ENCODE measurements at places on chromosomes 2 and 18.

DNA sequence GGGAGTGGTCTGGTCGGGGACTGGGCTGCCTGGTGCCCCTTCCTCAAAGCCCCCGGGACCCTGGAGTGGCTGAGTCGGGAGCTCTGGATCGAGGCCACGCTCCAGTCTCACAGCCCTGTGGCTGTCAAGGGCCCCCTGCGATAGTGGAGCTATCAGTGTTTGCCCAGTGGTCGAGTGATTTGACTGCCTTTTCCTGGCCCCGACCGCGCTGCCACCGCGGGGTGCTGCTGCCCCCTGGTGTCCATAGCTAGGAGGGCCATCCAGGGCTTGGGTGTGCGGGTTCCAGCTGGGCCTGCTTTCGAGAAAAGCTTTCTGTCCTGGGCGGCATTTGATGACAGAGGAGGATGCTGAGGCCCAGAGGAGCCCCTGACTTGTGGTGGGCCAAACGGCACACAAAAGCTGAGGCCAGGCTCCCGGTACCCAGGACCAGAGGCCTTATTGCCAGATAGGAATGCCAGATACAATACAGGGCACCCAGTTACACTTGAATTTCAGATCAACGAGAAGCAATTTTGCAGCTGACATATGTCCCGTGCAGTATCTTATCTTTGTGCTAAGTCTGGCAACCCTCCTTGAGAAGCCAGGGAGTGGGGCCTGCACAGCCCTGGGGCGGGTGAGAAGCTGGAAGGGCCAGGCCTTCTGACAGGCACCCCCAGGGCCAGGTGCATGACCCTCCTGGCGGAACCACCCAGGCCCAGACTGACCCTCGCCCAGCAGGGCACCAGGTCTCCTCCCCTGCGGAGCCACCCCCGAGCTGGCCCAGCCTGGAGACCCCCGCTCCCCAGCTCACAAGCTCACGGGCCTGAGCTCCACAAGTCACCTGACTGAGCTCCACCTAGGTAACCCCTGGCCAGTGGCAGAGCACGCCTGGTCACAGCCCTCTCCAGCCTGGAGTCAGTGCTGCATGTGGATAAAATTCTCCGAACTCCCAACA lies 13.0 kb downstream of the ODC1 start:
- peak; percentile 44 for DNase-seq

GRCh38 chr18:55856229-55856628 lies 268.2 kb upstream of the TCF4 start:
- no peak for DNase-seq

DNA sequence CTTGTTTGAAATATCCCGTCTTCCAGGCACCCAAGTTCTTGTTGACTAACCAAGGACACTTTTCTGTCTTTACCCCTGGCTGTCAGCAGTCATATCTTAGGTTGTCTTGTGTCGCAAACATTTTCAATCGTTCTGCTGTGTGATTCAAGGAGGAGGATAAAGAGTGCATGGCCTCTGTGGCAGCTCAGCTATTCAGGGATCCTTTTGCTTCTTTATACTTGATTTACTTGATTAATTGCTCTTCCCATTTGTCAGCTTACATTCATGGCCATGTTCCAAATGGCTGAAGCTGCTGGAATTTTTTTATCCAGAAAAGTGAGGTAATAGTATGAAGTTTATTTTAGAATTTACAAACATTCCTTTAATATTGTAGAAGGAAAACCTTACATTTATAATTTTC lies 97.3 kb upstream of the FZD5 start:
- no peak for DNase-seq

DNA sequence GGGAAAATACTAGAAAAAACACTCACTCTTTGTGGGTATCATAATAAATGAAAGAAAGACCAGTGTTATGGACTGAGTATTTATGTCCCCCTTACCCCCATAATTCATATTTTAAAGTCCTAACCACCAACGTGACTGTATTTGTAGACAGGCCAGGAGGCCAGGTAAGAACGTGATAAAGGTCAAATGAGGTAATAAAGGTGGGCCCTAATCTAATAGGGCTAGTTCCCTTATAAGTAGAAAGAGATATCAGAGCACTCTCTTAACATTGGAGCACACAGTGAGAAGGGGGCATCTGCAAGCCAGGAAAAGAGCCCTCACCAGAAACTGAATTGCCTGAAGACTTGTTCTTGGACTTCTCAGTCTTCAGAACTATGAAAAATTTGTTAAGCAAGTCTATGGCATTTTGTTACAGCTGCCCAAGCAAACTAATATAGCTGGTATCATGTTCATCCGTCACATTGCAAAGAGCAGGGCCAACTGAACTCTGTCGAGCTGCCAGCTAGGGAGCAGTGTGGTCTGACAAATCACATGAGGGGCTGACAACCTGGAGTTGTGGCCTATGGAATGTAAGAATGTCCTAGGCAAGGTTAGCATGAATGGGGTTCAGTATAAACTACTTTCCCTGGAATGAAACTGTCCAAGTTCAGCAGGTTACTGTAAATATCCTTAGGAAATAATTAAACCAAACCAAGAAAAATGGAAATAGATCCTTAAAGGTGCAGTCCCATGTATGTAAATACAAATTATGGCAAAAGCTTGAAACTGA lies 280.9 kb downstream of the ZNF385B start:
- DNase-seq = no peak

DNA sequence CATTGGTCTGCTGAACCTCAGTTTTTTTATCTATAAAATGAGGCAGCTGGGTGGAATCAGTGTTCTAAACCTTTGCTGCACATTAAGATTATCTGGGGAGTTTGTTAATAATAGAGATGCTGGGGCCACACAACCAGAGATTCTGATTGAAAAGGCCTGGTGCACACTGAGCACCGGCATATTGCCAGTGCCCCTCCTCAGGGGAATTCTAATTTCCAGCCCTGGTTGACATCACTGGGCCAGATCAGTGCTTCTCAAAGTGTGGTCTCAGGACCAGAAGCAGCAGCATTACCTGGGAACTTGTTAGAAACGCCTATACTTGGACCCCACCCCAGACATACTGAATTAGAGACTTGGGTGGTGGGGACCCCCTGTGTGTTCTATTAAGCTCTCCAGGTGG lies 112.5 kb downstream of the SETBP1 start:
- no peak for DNase-seq

DNA sequence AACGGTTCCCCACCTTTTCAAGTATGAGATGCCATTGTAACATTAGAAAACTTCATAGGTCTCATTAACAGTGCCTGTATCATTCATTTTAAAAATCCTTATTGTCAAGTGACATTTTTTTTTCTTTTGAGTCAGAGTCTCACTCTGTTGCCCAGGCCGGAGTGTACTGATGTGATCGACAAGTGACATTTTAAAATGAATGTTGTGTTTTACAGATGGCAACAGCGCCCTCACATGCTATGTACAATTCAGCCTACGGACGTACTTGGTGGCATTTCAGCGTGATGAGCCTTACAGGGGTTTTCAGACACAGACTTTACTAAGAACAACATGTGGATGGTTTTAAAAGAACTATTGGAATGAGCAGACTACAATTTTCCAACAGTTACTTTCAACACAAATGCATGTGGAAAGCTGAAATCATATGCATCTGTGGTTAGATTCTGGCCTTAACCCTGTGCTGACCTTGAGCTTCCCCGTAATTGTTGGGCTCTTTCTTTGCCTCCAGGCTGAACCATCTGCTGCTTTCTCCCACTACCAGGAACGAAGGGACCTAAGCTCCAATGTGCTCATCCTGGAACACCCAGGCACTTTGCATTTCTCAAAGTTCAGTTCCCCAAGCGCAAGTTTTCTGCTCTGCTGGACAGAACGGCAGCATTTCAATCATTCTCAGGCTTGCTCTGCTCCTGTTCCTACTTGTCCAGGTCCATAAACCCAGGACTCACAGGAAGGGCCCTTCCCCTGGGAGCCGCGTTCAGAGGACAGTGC lies 119.9 kb upstream of the NDUFV2 start:
- no peak for DNase-seq

- DNase-seq = no peak
Measured at GRCh38 chr2:227853204-227853629, 18.2 kb upstream of the DAW1 start.

DNA sequence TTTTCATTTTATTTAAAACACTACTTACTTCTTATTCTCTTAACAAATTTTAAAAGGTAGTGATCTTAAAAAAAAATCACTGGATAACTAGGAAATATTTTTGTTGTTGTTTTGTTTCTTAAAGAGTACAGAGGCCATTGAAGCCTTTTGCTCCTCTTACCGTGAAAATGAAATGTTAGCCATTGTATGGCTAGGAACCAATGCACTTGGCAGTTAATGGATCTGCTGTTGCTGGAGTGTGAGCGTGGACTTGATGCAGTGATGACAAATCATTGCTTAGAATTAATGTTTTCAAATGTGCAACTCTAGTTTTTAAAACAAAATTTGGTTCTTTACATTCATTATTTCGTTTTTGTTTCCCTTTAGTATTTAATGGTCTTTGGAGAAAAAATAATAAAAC lies 162.3 kb downstream of the HAUS1 start:
- DNase-seq = no peak

DNA sequence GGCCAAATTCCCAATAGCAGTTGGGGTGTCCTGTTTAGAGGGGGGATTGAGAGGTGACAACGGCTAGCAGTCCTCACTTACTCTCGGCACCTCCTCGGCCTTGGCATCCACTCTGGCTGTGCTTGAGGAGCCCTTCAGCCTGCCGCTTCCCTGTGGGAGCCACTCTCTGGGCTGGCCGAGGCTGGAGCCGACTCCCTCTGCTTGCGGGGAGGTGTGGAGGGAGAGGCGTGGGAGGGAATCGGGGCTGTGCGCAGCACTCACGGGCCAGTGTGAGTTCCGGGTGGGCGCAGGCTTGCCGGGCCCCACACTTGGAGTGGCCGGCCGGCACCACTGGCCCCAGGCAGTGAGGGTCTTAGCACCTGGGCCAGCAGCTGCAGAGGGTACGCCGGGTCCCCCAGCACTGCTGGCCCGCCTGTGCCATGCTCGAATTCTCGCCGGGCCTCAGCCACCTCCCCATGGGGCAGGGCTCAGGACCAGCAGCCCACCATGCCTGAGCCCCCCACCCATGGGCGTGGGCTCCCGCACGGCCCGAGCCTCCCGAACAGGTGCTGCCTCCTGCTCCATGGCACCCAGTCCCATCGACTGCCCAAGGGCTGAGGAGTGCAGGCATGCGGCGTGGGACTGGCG lies 705.9 kb upstream of the ZNF804A start:
- peak; percentile 2 for DNase-seq

- no peak for DNase-seq
Measured at GRCh38 chr2:231200805-231201474, 2.5 kb downstream of the ARMC9 start.

- no peak for DNase-seq
Measured at GRCh38 chr2:235094457-235094856, 142.6 kb downstream of the SH3BP4 start.

DNA sequence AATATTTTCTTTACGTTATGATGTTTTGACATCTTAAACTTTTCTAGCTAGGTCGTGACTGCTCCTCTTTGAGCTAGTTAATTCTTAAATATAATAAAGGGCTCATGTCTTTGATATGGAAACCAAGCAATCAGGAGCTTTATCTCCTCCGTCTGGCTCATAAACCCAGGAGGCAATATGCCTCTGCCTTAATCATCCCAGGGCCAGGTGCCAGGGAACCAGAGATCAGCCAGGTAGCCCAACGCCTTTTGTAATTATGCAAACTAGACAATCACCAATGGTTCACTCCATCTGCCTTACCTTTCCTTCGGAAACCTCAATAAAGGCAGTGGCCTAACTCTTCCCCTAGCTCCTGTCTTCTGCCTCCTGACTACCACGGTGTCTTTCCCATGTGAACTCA lies 213.7 kb downstream of the KCNJ3 start:
- no peak for DNase-seq

DNA sequence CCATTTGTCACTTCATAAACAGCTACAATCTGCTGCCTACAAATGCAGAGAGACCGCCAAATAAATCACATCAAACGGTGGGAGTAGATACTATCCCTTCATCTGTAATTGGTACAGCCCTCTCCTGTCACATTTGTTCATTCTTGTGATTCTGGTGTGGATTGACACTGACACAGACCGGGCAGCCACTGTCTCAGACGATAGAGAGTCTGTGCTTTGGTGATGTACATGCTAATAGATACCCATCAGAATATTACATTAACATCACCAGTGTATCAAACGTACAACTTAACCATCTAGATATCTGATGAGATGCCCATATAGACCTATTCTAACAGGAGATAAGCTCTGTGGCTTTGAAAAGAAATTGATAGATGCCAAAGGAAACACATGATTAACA lies 419.7 kb upstream of the ZEB2 start:
- DNase-seq = no peak

DNA sequence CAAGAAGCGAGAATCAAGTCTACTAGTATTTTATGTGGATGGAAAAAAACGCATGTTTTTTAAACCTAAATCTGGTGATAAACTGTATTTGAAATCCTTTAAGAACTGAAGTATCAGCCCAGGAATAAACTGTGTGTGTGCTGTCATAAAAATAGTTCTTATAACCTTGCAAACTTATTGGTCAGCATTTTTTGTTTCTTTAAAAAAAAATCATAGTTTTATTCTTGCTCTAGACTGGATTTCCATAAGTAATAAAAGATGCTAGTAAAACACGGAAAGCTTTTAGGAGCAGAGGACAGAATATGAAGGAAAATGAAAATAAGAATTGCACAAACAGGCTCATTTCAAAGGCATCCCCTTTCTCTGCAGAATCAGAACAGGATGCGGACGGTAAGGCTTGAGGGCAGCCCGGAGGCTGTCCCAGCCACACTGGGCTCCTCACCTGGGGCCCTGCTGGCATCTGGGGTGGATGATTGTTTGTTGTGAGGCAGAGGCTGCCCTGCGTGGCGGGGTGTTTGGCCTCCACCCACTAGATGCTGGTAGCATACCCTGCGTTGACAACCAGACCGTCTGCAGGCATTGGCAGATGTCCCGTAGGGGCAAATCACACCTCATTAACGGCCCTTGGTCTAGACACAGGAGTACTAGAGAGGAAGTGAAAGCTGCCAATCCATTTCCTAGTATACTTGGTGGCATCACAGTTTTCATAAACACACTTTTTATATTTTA lies 52.5 kb downstream of the MBP start:
- DNase-seq = no peak

- DNase-seq = no peak
Measured at GRCh38 chr2:108932736-108933332, 56.2 kb downstream of the EDAR start.

DNA sequence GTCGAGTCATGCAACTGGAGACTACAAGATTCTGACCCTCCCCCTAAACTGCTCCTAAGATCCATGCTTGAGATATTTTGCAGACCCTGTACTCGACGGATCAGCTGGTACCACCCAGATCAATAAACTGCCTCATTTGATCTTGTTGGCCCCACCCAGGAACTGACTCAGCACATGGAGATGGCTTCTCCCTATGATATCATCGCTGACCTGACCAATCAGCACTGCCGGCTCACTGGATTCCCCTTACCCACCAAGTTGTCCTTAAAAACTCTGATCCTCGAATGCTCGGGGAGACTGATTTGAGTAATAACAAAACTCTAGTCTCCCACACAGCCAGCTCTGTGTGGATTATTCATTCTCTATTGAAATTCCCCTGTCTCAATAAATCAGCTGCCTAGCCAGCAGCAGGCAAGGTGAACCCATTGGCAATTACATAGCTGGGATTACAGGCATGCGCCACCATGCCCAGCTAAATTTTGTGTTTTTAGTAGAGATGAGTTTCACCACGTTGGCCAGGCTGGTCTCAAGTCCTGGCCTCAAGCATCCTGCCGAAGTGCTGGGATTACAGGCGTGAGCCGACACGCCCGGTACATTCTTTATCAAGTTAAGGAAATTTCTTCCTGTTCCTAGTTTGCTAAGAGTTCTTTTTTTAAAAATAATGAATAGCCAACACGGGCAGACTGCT lies 43.6 kb downstream of the VPS54 start:
- DNase-seq = no peak

Measured in caudate nucleus (tissue), 63 donors.